ENCODE measurements at places on chromosomes 4 and X. TPM values are rescaled to one million over a fixed set of nuclear protein-coding genes. Genes with fewer than 3 reads are reported as not detected.

DNA sequence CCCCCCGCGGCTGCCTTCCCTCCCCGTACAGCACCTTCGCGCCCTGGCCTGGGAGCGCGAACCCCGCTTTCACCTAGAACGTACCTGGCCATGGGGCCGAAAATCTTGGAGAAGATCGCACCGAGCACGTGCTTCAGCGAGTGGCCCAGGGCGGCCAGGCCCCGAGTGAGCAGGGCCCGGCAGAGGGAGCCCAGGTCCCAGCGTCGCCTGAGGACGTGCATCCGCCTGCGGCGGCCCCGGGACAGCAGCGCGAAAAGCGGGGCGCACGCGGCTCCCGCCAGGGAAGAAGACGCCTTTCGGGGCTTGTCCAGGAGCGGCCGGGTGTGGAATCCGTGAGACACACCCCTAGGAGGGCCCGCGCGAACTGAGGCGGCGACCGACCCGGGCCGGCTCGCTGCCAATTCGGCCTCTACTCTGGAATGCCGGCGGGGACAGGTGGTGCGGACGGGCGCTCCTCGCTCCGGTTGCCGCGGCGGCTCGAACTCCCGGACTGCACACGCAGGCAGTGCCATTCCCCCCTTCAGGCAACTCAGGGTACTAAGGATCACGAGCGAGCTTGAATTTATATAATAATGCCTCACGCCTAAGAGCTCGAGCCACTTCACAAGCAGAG is at the start of gene HS6ST2:
Gene HS6ST2 (minus strand): TSS at position 539 of the 613 bp plus-strand sequence.
- DNase-seq = no peak

Gene POU3F4
- total RNA-seq = not detected

DNA sequence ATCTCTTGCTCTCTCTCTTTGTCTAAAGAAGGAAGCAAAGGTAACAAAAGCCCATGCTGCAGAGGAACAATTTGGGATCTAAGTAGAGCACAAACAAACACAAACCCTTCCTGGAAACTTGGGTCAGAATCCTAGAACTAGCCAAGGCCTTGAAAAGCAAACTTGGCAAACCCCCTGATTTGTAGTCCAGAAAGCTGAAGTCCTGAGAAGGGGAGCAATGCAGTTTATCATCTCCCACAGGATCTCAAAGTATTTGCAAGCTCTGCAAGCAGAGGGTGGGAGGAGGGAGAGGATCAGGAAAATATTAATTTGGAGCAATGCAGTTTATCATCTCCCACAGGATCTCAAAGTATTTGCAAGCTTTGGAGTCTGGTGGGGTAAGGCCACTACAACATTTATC is 379.5 kb upstream of the FGF13 start:
- DNase-seq = no peak

Gene PAGE2
- not detected for total RNA-seq

DNA sequence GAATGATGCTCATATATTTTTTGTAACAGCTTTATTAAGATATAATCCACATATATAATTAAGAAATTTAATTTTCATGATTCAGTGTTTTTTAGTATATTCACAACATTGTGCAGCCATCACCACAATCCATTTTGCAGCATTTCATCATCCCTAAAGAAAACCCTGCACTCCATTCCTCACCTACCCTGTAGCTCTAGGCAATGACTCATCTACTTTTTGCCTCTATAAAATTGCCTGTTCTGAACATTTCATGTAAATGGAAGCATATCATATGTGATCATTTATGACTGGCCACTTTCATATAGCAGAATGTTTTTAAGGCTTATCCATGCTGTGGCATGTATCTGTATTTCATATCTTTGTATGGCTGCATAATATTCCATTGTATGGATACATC is 339.9 kb downstream of the MAPK10 start:
- DNase-seq = no peak

Gene OPN1LW
- total RNA-seq = not detected

DNA sequence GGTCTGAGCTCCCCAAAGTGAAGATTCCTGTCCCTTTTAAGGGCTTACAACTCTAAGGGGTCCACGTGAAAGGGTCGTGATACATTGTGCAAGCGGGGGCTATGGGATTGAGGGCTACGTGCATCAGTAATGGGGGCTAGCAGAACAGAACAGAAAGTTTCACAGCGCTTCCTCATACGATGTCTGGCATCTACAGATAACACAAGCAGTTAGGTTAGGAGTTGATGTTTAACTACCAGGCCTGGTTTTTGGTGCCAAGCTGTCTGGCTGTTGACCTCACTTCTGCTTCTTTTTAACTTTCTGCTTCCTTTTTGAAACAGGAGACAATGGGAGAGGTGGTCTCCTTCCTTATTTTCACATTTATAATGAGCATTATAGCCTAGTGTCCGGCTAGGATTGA is 368.6 kb upstream of the CXorf51A start:
- no peak for DNase-seq

Data from gastrocnemius medialis (tissue), 4 donors.